ENCODE measurements at places on chromosomes 12 and 14. TPM values are rescaled to one million over a fixed set of nuclear protein-coding genes. Genes with fewer than 3 reads are reported as not detected.

The LIMA1 gene
- total RNA-seq, result 177 TPM

DNA sequence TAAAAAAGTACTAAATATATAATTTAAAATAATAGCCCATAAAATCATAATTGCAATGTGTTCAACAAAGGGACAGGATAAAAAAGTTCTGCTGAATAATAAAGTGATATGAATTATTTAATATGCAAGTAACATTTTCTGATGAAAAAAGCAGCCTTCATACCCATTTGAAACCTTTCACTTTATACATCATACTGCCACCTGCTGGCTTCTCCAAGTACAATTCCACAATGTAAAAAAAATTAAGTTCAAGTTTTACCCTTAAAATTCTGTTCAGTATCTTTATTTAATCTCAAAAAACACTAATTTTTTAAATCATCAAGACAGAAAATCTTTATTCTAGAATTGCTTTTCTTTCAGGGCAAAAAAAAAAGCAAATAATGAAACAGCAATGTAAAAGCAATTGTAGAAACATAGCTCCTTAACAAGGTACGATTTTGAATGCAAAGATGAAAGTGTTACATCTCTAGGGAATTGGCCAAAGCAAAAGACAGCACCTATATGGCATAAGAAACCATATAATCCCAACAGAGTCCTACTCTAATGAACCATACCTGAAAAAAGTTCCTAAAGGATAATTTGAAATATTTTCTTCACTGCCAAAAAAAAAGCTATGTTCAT lies 15.0 kb downstream of the MDM1 start:
- no peak for DNase-seq

GRCh38 chr12:27951898-27952297 lies 20.6 kb downstream of the PTHLH start:
- DNase-seq, result no peak

The MYH6 gene
- total RNA-seq, result not detected

Measured in ureter (tissue), 1 donor.